ENCODE measurements at places on chromosomes 6 and 20.

- DNase-seq = no peak
Measured at GRCh38 chr6:164114051-164114450, 699.5 kb downstream of the QKI start.

- no peak for DNase-seq
Measured at GRCh38 chr6:110484321-110484720, 7.9 kb upstream of the SLC22A16 start.

- DNase-seq = no peak
Measured at GRCh38 chr6:107319906-107320530, 139.3 kb downstream of the PDSS2 start.

GRCh38 chr6:15905488-15906419 lies 223.1 kb upstream of the MYLIP start:
- DNase-seq = no peak

- DNase-seq = no peak
Measured at GRCh38 chr20:62141397-62142251, 1.6 kb downstream of the PSMA7 start.

DNA sequence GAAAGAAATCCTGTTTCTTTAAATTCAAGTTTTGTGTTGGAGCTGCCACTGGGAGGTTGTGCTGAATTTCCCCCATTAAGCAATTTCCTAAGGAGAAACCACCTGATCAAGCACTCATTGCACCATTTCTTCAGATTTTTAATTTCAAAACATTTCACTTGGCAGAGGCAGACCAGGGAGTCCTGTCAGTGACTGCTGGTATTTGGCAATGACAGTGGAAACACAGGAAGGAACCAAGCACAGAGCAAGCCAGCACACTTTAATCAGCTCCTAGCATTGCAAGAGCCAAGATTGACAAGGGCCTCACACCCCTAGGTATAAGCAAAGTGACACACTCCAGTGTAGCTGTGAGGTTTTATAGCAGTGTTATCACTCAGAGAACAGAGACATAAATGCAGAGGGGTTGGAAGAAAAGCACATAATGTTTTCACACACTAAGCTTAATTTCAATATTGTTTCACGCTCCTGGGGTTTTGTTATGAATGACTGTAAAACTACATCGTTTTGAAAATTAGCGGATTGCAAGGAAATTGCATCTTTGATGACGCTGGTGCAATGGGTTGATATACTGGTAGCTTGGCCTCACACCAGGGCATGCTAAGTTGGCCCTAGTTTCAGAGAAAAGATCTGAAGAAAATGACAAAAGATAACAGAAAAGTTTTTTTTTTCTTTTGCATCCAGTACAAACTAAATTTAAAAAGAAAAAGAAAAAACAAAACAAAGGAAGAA lies 768.4 kb downstream of the TFAP2A start:
- DNase-seq = no peak

- no peak for DNase-seq
Measured at GRCh38 chr6:1400126-1400850, 10.9 kb downstream of the FOXF2 start.

GRCh38 chr6:100163035-100163434 lies 169.0 kb upstream of the MCHR2 start:
- no peak for DNase-seq

GRCh38 chr6:5025911-5026819 lies 22.3 kb upstream of the RPP40 start:
- DNase-seq = peak; percentile 91

DNA sequence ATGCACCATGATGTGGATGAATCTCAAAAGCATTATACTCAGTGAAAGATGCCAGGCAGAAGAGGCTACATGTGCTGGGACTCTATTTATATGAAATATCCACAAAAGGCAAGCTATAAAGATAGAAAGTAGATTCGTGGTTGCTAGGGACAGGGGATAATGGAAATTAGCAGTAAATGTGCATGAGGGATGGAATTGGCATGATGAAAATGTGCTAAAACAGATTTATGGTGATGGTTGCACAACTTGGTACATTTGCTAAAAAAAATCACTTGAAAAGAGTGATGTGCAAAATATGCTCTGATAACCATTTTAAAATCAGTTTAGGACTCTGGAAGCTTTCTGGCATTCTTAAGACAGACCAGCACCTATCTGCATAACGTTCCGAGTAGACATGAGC lies 61.6 kb downstream of the ALDH8A1 start:
- DNase-seq = no peak

DNA sequence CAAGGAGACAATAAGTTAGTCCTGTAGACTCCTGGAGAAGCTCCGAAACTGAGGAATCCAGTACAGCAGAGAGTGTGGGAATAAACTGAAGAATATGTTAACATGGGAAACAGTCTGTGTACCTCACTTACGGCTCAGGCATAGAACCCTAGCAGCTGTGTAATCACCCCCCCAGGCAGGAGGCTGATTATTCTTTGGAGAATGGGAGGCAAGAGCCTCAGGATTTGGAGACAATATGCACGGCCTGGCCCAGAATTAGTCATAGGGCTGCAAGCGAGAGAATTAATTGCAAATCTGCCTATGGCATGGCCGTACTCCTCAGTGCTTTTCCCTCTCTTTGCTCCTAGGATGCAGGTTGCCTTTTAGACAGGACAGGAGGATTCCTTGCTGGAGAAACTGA lies 27.5 kb upstream of the FYN start:
- DNase-seq = no peak

- DNase-seq = no peak
Measured at GRCh38 chr6:3352678-3353077, 93.9 kb downstream of the PSMG4 start.

- DNase-seq = no peak
Measured at GRCh38 chr6:108635505-108636226, 74.9 kb downstream of the FOXO3 start.

GRCh38 chr6:18187701-18188100 lies 32.5 kb downstream of the KDM1B start:
- DNase-seq = no peak

- no peak for DNase-seq
Measured at GRCh38 chr6:121492536-121492935, 57.1 kb downstream of the GJA1 start.

- no peak for DNase-seq
Measured at GRCh38 chr6:82437701-82438100, 74.1 kb downstream of the TPBG start.

- DNase-seq = no peak
Measured at GRCh38 chr20:46126440-46127056, 8.4 kb downstream of the CD40 start.

GRCh38 chr20:3757268-3757667 lies 10.3 kb downstream of the ADISSP start:
- no peak for DNase-seq

DNA sequence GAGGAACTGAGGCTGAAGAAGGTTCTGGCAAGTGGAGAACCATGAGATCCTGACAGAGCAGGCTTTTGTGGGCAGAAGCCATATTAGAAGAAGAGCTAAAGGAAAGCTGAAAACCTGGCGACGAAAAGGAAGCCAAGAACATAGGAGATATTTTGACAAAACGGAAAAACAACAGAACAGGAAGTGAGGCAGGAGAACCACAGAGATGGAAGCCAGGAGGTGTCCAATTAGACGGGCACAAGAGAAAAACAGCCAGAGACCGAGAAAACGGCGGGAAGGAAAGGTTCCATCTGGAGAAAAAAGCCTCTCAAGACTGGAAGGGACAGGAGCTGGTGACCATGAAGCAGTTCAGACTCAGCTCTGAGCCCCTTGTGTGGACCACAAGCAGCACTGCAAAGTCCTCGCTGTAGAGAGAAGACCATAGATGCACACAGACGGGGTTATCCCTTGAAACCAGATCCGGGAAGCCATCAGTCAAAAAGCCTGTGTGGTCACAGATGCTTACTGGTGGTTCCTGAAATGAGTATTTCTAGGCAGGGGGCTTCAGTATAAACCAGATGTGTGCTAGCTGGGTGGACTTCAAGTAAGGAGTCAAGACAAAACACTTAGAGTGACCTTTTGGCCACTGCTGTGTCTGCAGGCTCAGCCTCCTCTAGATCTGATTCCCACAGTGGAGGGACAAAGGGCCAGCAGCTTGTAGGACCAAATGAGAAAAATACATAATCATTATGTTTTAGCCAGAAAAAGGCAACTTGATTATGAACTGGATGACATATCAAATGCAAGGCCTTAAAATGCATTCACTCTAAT lies 30.7 kb downstream of the SSR1 start:
- no peak for DNase-seq

GRCh38 chr20:41339957-41340326 lies 679 bp upstream of the LPIN3 start:
- peak; percentile 98 for DNase-seq
